Left lung (tissue), 14 donors: ENCODE measurements at places on chromosomes 6 and 20. TPM values are rescaled to one million over a fixed set of nuclear protein-coding genes. Genes with fewer than 3 reads are reported as not detected.
A peak's percentile ranks its signal among the peaks of the same experiment; 100 is the strongest.

DNA sequence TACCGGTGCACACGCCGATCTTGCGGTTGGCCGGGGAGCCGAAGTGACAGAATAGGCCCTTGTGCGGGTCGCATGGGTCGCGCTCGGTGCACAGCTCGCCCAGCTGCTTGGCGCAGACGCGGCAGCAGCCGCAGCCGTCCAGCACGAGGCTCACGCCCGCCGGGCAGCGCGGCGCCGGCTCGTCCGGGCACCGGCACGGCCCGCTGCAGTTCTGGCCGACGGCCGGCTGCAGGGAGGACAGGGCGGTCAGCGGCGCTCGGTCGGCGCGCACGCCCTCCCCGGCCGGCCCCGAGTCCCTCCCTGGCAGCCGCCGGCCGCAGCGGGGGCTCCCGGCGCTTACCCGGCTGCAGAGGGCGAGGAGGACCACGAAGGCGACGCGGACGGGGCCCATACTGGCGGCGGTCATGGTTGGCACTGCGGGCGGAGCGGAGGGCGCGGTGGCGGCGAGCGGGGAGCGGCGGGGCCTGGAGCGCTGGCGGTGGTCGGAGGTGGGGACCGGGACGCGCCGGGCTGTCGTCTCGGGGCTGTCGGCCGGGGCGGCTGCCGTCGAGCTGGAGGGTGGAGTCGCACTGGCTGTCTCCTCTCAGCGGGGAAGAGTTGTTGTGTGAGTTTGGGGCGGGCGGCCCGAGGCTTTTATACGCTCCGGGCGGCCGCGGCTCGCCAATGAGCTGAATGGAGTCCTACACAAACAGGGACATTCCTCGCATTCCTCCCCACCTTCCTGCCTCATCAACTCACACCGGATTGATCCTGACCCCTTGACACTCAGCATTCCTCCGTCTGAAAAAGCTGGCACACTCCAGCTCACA, at the start of gene CCN2:
Gene CCN2, minus strand, starts transcription at position 606 of the 809 bp plus-strand sequence. Its CDS starts 200 bp downstream, at position 406.
- no peaks in the 10 kb centered on the region for H3K36me3 ChIP-seq
- H3K27ac ChIP-seq: peak within 1 kb of the TSS; percentile 93
- H3K27me3 ChIP-seq: no peaks in the 10 kb centered on the region
- H3K4me1 ChIP-seq: no peaks in the 10 kb centered on the region
- DNase-seq: peak; percentile 76

GRCh38 chr6:42260972-42261371, 43.3 kb upstream of the MRPS10 start:
- no peaks in the 10 kb centered on the region for H3K36me3 ChIP-seq
- no peaks in the 10 kb centered on the region for H3K4me1 ChIP-seq
- H3K27ac ChIP-seq: no peak overlapping the region
- no peak for DNase-seq
- H3K27me3 ChIP-seq: no peaks in the 10 kb centered on the region

Gene RCAN2
- polyA plus RNA-seq: 2.5 TPM

Gene CD83
- 21.8 TPM for polyA plus RNA-seq

- DNase-seq: no peak
- no peak overlapping the region for H3K4me3 ChIP-seq
- H3K36me3 ChIP-seq: no peaks in the 10 kb centered on the region
- no peaks in the 10 kb centered on the region for H3K4me1 ChIP-seq
Observed at GRCh38 chr6:95636552-95637431, 59.5 kb downstream of the MANEA start.

GRCh38 chr6:415087-415486, 23.5 kb downstream of the IRF4 start:
- no peak for DNase-seq
- no peaks in the 10 kb centered on the region for H3K36me3 ChIP-seq
- no peaks in the 10 kb centered on the region for H3K4me1 ChIP-seq
- no peaks in the 10 kb centered on the region for H3K27me3 ChIP-seq

GRCh38 chr6:169885831-169886230, 134.4 kb downstream of the ERMARD start:
- no peak overlapping the region for H3K4me3 ChIP-seq
- no peaks in the 10 kb centered on the region for H3K36me3 ChIP-seq
- H3K4me1 ChIP-seq: no peaks in the 10 kb centered on the region
- H3K27me3 ChIP-seq: no peaks in the 10 kb centered on the region
- no peak overlapping the region for H3K27ac ChIP-seq
- DNase-seq: no peak

DNA sequence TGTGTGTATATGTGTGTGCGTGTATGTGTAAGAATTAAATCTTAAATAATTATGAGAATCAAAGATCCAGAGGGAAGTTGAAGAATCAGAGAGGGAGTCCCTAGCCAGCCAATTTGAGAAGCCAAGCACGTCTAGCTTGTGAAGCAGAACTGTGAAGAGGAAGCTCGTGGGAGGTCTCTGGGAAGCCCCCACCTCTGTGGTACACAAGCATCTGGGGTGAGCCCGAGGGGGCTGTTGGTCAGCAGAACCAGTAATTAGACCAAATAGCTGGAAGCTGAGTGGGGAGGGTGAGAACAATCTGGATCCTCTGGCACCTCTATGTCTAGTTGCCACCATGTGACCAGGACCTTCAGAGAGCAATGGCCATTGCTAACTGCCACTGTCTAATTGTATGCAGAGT, 310.0 kb upstream of the PRND start:
- H3K4me1 ChIP-seq: no peaks in the 10 kb centered on the region
- H3K27ac ChIP-seq: no peak overlapping the region
- H3K27me3 ChIP-seq: no peaks in the 10 kb centered on the region
- no peak overlapping the region for H3K4me3 ChIP-seq

DNA sequence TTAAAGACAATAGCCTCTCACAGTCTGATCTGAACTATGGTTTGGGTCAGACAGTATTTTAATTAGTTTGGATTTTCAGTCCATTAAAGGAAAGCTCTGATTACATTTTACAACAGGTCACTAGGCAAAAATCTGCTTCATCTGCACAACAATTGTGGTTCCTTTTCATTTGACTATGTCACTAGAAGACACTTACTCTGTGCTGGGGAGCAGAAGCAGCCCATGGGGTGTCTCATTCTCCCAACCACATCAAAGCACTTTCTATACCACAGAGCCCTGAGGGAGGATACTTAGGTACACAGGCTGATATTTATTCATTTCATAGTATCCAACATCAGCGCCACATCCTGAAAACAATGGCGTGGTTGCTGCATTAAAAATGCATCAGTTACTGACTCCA, 36.6 kb upstream of the HDAC2 start:
- no peak overlapping the region for H3K27ac ChIP-seq
- no peak for DNase-seq
- H3K4me1 ChIP-seq: no peaks in the 10 kb centered on the region
- no peak overlapping the region for H3K4me3 ChIP-seq

- no peak overlapping the region for H3K27ac ChIP-seq
- no peak overlapping the region for H3K4me3 ChIP-seq
- H3K36me3 ChIP-seq: peaks cover 4% of the 10 kb centered on the region
- H3K4me1 ChIP-seq: no peaks in the 10 kb centered on the region
- no peaks in the 10 kb centered on the region for H3K27me3 ChIP-seq
Observed at GRCh38 chr6:3291987-3292386, 33.2 kb downstream of the PSMG4 start.

- H3K36me3 ChIP-seq: no peaks in the 10 kb centered on the region
- DNase-seq: no peak
- H3K4me3 ChIP-seq: no peak overlapping the region
- H3K27ac ChIP-seq: peak overlapping the region; percentile 87
- H3K27me3 ChIP-seq: no peaks in the 10 kb centered on the region
- peaks cover 100% of the 10 kb centered on the region for H3K4me1 ChIP-seq
Observed at GRCh38 chr20:48766205-48766604, 61.6 kb downstream of the PREX1 start.

DNA sequence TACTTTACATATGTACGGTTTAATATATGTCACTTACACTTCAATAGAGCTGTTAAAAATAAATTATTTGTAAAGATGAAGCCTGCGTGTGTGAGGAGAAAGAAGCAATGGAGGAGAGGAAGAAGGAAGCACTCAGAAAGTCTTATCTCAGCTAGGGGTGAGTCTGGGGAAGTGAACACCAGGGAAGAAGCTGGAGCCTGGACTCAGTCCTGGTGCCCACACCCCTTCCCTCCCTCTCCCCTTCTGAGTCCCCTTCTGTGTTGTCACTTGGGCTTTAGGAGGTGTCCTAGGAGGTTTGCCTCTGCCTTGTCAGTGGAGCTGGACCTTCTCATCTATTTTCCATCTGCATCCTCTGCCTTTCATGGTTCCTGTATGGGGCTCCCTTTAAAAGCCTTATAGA, 1.9 kb downstream of the SIRPB2 start:
- no peak overlapping the region for H3K4me3 ChIP-seq
- no peaks in the 10 kb centered on the region for H3K36me3 ChIP-seq
- H3K27ac ChIP-seq: peak overlapping the region; percentile 98
- H3K27me3 ChIP-seq: no peaks in the 10 kb centered on the region

- no peaks in the 10 kb centered on the region for H3K27me3 ChIP-seq
- no peaks in the 10 kb centered on the region for H3K4me1 ChIP-seq
- H3K36me3 ChIP-seq: no peaks in the 10 kb centered on the region
- H3K27ac ChIP-seq: no peak overlapping the region
Observed at GRCh38 chr20:39429726-39430125, 467.6 kb downstream of the DHX35 start.

GRCh38 chr6:150410399-150410798, 41.6 kb downstream of the IYD start:
- DNase-seq: no peak
- H3K4me1 ChIP-seq: peaks cover 15% of the 10 kb centered on the region
- H3K27ac ChIP-seq: peak overlapping the region; percentile 35
- H3K4me3 ChIP-seq: no peak overlapping the region

DNA sequence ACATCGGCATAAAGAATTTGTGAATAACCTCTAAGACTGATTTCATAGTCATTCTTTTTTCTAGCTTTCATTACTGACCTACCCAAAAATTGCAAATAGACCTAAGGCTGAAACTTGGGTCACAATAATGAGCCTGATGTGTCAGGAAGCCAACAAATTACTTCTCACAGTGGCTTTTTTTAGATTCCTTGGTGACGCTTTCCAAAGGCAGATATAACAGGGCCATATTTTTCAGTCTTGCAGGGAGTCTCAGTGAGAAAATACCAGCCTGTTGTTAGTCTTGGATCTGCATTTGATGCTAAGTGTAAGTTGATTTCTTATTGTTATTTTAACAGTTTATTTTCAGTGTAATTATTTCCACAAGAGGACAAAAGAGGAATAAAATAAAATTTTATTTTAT, 179.7 kb downstream of the KHDC1L start:
- H3K27ac ChIP-seq: no peak overlapping the region
- no peaks in the 10 kb centered on the region for H3K27me3 ChIP-seq
- no peaks in the 10 kb centered on the region for H3K4me1 ChIP-seq
- H3K36me3 ChIP-seq: no peaks in the 10 kb centered on the region
- no peak overlapping the region for H3K4me3 ChIP-seq

DNA sequence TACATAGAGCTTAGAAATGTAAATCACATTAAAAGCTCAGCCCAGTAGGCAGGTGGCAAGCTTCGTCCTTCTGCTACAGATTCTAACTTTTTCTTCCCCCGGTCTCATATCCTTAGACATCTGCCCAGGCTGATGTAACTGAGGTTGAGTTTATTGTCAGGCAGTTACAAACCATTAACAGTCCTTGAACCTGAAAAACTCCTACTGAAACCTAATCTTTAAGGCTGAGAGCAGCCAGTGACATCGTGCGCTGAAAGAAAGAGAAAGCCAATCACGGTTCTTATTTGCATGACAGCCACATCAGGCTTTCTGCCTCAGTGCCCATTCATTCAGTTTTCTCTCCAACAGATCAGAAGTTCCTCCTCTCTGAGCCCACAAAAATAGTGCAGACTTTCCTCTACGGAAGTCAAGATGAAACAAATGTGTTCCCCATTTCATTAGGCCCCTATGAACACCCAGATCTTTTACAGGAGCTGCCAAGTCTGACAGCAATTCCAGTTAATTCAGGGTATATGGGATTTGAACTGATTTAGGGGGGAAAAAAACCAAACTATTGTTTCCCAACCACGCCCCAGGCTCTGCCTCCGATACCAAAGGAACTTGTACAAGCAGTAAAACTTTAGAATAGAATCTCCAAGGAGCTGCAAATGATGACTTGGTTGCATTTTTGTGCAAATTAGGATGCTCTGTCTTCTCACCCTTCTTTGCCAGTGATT, at the start of gene NHSL1:
Gene NHSL1, minus strand, starts transcription at position 192 of the 716 bp plus-strand sequence. CDS start 204 bp downstream, outside the sequence.
- no peak for DNase-seq
- H3K4me3 ChIP-seq: no peak within 1 kb of the TSS
- peaks cover 17% of the 10 kb centered on the region for H3K4me1 ChIP-seq

DNA sequence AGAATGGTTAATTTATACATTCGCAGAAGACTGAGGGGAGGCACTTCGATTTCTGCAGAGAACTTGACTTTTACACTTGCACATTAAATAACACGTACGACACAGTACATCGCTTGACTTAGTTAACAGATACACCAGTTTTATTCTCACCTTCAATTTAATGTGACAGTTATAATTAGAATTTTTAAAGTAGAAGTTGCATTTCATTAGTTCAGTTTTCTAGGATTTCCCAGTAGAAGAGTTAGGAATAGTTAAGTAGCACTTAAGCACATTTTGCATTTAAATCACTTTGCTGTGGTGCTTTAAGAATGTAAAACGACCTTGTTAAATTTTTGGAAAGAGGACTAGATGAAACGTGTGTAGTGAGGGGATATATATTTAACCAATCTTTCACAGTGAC, 1.6 kb upstream of the BEND3 start:
- H3K4me3 ChIP-seq: peak overlapping the region; percentile 58
- DNase-seq: no peak
- H3K27ac ChIP-seq: no peak overlapping the region
- H3K36me3 ChIP-seq: no peaks in the 10 kb centered on the region
- H3K4me1 ChIP-seq: peaks cover 5% of the 10 kb centered on the region

Gene ZSCAN23
- polyA plus RNA-seq: 21.2 TPM

Gene PLCB4
- polyA plus RNA-seq: 11.4 TPM

DNA sequence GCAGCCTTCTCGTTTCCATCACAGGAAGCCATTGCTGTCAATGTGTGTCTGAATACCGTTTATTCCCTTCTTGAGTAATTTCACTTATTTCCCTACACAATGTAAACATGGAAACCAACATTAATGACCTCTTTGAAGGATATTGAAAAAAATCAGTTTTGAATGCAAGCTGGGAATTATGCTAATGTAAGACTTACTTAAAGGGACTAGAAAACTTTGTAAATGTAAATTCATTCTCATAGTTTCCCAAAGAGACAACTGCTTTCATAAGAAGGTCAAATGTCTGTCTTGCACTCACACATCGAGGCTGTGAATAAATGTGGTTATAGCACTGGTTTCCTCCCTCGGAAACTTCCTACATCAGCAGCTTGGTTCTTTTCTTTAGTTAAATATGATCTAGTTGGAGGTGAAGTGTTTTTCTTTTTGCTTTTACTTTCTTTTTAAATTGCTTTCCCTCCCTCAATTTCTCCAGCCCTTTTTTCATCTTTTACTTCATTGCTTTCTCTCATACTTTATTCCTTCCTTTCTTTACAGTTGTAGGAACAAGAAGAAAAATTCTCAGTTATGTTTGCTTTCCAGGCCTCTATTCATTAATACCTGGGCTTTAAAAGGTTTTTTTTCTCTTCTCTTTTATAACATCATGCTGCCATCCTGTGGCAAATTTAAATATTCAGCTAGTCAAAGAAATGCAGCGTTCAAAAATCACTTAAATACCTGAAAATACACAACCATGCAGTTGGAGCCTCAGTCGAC, 108.3 kb downstream of the TNFAIP3 start:
- no peak overlapping the region for H3K4me3 ChIP-seq
- H3K36me3 ChIP-seq: no peaks in the 10 kb centered on the region
- H3K27me3 ChIP-seq: no peaks in the 10 kb centered on the region
- peaks cover 17% of the 10 kb centered on the region for H3K4me1 ChIP-seq
